ENCODE measurements at places on chromosomes 1 and 21.

- DNase-seq: no peak
Observed at GRCh38 chr1:29365906-29366670, 129.8 kb downstream of the PTPRU start.

- DNase-seq: no peak
Observed at GRCh38 chr1:6507037-6507428, 15.6 kb upstream of the PLEKHG5 start.

DNA sequence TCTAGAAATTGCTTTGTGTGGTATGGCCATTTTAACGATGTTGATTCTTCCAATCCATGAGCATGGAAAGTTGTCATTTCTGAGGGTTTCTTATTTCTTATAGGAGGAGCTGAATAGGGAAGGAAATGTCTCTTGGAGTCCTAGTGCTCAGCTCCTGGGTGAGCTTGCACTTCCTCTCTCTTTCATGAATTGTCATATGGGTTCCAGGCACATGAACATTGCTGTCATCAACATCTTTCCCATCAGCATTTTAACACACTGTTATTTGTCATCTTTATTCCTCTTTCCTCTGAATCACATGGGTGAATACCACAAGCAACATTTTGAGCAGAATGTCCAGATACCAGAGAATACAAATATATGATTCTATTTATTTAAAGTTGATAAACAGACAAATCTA is 23.4 kb downstream of the SLAMF6 start:
- no peak for DNase-seq

DNA sequence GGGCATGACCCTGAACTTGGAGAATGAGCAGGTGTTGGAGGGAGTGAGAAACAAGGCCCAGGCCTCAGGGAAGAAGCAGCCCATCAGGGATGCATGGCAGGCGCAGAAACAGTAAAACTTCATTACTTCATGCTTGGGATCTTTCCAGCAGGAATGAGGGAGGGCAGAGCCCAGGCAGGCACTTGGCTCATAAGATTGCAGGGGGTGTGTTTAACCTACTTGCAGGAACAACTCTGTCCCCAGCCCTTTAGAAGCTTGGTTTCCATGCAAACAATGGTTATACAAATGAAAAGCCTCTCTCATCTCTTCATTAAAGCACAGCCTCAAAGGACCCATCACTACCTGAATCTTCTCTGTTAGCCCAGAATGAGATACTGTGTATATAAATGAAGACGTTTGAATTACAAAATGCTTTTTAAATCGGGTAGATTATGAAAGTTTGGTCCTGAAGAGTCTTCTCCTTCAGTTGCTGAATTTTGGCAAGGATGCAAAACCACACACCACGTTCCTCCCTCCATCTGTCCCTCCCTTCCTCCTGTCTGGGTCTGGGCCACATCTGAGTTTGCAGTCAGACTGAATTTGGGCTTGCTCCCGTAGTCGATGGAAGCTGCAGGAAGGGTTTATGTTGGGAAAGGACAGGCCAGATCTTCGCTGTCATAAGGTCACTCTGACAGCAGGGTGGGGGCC is 154.4 kb upstream of the KLHDC7A start:
- DNase-seq: no peak

DNA sequence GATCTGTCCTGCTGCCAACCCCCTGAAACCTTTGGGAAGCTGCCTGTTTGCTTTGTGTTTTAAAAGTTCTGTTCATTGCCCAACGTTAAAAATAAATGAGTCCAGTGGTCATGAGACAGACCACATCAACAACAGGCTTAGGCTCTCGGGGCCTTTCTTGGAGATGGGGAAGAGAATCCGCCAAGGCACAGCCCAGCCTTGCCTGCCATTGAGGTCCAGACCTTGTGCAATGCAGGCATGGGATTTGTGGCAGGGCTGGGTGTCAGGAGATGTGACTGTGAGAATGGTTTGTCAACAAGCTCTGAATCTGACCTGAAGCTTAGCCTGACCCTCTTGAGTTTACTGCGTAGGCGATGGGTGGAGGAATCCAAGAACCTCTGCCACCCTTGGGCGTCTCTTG is 4.2 kb downstream of the SPSB1 start:
- no peak for DNase-seq

DNA sequence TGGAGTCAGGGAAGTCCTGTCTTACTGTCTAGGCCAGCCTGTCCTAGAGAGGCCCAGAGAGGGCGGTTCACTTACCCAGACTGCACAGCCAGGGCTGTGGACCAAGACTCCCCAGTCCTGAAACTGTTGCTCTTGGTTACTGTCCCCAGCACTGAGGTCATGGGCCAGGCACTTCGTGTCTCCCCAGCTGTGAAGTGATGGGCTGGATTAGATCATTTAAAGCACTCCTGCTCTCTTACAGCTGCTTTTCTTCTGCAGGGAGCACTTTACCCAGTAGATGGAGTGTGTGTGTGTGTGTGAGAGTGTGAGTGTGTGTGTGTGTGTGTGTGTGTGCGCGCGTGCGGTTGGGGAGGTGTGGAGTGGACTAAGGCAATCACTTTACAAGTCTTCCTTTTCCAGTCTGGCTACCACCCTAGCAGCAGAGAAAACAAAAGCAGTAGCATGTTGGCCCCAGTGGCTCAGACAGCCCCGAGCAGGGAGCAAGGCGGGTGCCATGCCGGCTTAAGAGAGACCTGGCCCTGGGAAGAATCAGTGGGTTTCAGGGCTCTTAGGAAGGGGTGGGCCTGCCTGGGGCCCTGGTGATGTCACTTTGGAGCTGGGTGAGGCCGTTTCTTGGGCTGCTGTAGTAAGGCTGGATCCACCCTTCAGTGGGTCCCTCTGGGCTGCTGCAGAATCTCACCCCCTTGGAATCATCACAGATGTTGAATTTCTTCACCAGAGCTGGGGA is 2.4 kb downstream of the SPSB1 start:
- no peak for DNase-seq

GRCh38 chr1:231162297-231162969 is 575 bp downstream of the TRIM67 start:
- DNase-seq: no peak

GRCh38 chr1:232142403-232143314 is 487.3 kb downstream of the SIPA1L2 start:
- peak; percentile 77 for DNase-seq

DNA sequence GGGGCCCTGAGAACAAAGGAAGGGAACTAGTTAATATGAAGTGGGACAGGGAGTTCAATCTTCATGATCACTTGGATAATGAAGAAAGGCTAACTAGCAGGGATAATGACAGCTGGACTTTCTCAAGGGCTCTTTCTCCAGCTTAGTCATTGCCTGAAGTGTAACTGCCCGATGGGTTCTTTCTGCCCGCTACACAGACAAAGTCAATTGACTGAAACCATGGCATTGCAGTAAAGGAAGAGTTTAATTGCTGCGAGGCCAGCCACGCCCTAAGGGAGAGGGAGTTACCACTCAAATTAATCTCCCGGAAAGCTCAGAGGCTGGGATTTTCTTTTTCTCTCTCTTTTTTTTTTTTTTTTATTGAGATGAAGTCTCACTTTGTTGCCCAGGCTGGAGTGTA is 16.6 kb upstream of the SLC2A5 start:
- DNase-seq: no peak
